ENCODE measurements at places on chromosomes 3 and 15. TPM values are rescaled to one million over a fixed set of nuclear protein-coding genes. Genes with fewer than 3 reads are reported as not detected.
A peak's percentile ranks its signal among the peaks of the same experiment; 100 is the strongest.

DNA sequence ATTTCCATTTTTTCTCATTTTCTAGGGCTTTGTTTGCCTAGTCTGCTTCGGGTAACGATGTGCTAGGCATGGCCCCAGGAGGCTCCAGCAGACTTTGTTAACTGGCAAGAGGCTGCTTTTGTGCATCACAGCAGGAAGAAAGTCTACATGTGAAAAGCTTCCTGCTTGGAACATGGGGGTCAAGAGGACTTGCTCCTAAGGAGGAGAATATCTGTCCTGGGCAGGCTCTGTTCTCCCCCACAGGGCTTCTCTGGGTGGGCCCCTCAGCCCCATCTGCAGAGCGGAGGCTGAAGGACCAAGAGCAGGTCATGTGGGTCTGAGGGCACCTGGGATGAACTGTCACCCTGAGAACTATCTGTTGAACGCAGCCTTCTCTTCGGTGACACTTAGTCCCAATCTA is 94.7 kb downstream of the CCNL1 start:
- DNase-seq = no peak

LTK gene
- 7.3 TPM for polyA plus RNA-seq

- DNase-seq = peak; percentile 32
Observed at GRCh38 chr3:194203482-194204041, 67.6 kb downstream of the HES1 start.

MELTF gene
- 0.36 TPM for polyA plus RNA-seq

PLIN1 gene
- not detected for polyA plus RNA-seq

- DNase-seq = no peak
Observed at GRCh38 chr3:38662544-38662943, 13.1 kb upstream of the SCN5A start.

CCR3 gene
- polyA plus RNA-seq = 0.22 TPM

DNA sequence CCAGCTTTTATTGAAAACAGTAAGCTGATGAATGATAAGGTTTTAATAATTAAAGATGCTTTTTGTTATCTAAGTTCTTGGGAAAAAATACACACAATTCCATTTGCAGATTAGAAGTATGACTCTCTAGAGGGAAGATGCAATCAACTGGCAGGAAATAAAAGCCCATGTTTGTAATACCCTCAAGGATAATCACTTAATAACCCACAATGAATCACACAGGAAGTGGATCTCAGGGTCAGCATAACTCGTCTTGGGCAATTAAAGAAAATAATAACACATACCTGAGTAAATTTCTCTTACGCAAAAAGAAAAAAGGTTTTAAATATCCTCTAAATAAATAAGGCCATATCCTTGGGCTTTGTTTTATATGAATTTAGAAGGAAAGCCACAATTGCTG is 9.4 kb upstream of the EID1 start:
- no peak for DNase-seq

DNA sequence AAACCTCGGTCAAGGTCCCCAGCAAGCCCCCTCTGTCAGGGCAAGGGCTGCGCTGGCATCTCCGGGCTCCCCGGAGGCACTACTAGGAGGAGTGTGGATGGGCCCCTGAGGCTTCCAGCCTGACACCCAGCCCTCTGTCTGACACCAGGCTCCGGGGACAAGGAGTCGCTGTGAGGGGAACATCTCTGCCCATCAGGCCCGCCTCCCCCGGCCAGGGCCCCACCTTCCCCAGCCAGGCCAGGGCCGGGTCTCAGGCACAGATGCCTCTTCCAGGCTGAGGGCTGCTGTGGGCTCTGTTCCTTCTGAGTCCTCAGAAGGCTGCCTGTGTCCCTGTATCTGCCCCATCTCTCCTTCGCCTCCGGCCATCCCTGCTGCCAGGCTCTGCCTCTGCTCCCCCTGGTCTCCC is 15.8 kb downstream of the CSPG4 start:
- DNase-seq = no peak

DNA sequence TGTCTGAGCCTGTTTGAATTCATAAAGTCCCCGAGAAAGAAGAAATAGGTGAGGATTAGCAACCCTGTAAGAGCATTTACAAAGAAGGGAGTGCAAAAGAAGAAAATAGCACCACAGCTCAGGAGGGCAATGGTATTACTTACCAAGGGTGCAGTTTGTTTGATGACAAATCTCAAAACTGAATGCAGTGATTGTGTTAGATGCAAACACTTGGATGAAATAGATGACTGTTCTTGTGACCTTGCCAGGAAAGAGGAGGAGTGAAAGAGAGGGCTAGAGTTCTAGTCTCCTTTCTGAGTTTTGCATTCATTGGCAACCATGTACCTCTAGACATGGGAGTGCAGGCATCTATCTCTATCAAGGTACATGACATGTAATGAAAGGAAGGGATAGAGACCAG is 1030.8 kb upstream of the CFAP20DC start:
- no peak for DNase-seq

DNA sequence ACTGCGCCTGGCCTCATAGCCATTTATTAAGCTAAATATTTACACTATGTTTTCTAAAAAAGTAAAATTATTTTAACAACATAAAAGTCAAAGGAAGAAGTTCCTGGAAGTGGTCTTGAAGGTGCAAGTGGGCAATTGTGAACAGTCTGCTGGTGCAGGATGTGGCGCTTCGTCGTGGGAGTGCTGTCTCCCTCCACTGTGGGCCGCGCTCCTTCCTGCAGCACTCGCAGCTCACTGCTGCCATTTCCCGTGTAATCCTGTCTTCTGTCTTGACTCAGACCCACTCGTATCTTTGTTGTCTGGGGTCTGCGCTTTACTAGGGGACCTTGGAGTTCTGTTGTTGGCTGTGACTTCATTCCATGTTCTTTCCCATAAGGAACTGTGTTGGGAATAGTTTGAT is 56.3 kb downstream of the APBA2 start:
- peak; percentile 68 for DNase-seq

ATP13A5 gene
- polyA plus RNA-seq = not detected

GRCh38 chr3:184289426-184289938 is 9.6 kb upstream of the PSMD2 start:
- DNase-seq = peak; percentile 66

DNA sequence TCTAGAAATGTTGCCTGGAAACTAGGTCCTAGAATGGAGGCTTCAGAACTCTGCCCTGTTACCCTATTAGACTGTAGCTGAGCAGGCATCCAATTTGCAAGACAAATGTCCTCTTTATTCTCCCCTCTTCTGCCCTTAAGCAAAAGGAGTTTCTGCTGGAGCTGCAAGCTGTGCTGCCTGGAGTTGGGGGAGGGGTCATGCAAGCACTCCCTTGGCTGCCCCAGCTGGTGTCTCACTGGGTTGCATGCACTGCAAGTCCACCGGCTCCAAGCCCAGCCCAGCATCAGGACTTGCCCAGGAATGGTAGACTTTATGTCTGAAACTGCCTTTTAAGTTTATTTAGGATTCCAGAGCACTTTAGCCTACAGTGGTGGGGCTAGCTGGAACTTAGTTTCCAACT is 15.7 kb upstream of the RBP2 start:
- DNase-seq = no peak

PAQR9 gene
- polyA plus RNA-seq = not detected

LMLN gene
- 2.4 TPM for polyA plus RNA-seq

DNA sequence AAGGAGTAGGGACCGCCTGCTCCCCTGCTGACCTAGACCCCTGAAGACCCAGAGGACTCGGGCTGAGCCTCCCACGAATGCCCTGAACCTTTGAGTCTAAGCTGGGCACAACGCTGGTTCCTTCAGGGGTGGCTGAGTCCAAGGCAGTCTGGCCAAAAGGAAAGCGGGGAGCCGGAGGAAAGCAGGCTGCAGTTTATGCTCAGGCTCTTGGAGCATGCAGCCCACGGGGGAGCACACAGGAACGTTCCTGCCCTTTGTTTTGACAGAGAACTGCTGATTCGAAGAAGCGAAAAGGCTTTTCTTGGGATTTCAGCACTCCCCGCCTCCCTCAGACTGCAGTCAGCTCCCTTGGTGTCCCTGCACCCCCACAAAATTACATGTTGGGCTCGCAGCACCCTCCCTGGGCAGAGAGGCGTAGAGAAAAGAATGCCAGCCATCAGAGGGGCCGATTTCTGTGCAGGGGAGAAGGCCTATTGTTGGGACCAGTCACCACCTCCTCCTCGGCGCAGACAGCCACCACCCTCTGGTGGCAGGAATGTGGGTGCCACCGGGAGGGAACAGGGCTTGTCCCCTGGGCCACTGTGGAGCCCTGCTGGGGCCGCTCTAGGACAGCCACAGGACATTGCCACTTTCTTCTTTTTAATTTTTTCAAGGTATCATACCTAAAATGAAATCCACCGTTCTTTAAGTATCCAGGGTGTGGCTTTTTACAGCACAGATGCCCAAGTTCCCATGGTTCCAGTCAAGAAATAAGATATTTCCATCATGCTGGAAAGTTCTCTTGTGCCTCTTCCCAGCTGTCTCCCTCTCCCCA is 72.2 kb downstream of the SMAD6 start:
- DNase-seq = no peak

DNA sequence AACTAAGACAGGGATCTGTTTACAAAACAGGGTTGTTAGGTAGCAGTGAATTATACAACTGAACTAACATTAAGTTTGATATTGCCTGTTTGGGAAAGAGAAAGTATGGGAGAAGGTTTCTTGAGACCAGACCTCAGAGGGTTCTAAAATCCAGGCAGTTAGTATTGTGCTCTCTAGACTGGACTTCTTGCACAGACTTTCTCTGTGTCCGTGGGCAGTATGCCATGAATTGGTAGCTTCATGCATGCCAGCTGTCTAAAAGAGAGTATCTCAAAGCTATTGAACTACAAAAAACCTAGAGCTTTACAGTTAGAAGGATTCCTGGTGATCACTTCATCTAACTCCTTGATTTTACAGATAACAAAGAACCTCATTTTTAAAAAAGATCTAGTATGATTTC is 12.5 kb downstream of the SAMD7 start:
- no peak for DNase-seq

DNA sequence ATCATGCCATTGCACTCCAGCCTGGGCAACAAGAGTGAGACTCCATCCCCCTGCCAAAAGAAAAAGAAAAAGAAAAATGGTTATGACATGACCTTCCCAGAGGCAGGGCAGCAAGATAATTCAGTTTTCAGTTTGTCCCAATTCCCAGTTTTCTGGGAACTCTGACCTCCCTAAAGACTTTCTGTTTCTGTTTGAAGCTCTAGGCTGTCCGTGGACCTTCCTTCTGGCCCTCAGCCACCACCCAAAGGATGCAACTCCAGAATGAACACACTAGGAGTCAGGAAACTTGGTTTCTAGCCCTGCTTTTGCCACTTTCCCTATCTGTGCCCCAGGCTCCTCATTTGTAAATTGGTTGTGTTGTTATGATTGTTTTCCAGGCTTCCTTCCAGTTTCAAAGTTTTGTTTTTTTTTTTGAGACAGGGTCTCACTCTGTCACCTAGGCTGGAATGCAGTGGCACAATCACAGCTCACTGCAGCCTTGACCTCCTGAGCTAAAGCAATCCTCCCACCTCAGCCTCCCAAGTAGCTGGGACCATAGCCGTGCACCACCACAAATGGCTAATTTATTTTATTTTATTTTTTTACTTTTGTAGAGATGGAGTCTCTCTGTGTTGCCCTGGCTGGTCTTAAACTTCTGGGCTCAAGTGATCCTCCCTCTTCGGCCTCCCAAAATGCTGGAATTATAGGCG is 68.6 kb downstream of the CDC25A start:
- DNase-seq = no peak

DNA sequence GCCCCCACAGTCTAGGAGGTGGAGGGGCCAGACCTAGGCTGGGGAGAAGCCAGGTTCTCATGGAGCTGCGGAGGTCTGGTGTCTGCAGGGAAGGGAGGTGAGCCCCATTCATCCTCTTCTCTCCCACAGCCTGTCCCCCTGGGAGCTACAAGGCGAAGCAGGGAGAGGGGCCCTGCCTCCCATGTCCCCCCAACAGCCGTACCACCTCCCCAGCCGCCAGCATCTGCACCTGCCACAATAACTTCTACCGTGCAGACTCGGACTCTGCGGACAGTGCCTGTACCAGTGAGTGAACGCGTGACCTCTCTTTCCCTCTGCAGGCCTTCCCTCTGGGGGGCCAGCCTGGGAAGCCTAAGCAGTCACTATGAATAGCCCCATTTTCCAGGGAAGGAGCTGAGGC is 14.1 kb downstream of the EPHB3 start:
- no peak for DNase-seq

SECISBP2L gene
- 24.7 TPM for polyA plus RNA-seq

DNASE1L3 gene
- not detected for polyA plus RNA-seq

DNA sequence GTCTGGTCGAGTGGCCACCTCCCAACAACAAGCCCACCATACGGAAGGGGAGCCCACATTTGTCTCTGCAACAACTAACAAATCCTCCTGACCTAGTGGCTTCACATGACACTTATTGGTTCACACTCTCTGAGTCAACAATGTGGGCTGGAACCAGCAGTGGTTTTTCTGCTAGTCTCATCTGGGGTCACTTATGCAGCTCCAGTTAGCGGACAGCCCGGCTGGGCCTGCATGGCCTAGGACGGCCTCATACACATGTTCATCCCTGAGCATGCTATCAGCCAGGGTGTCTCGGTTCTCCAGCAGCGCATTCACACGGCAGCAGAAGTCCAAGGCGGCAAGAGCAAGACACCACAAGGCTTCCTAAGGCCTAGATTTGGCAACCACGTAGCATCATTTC is 281.7 kb downstream of the XXYLT1 start:
- DNase-seq = no peak

OR5H14 gene
- not detected for polyA plus RNA-seq

GRCh38 chr15:39665629-39666250 is 84.9 kb downstream of the THBS1 start:
- no peak for DNase-seq

ELP6 gene
- 33.8 TPM for polyA plus RNA-seq

DNA sequence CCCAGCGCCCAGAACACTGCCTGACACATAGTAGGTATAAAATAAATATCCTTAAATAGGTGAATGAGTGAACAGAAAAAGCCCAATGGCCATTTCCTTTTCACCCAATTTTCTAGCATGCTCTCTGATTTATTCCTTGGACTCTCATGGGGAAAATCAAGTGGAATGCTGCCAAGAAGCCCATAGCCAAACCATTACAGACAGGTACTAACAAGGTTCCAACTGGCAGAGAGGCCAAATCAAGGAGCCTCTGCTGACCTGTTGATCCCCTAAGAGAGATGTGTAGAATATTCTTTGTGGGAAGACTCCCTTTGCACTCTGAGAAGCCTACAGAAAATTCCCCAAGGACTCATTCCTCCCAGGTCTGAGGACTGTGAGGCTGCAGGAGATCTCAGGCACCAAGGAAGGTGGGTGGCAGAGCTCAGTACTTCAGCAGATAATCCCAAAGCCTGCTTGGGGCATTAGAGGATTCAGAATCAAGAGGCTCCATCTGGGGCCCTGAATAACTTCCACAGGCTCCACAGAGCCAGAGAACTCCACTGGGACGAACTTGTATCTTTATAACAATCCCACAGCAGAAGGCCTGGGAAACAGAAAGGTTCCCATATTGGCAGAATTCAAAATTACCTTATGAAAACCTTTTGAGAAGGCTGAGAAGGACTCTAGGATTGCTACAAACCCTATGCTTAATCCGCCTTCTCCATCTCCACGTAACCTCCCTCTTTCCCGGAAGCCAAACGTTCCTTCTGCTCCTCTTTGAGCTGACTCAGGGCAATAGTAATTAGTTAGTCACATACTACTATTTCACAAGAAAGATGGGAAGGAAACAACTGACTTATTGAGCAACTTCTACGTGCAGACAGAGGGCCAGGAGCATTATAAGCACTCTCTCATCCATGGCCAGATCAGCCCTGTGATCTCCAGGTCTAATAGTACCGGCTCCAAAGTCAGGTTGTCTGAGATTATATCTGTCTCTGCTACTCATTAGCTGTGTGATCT is 34.5 kb downstream of the PRICKLE2 start:
- no peak for DNase-seq

SLC28A2 gene
- not detected for polyA plus RNA-seq

Data from CD8-positive, alpha-beta memory T cell (primary cell).